Gastroesophageal sphincter (tissue), 4 donors: ENCODE measurements at places on chromosomes 2 and 18. TPM values are rescaled to one million over a fixed set of nuclear protein-coding genes. Genes with fewer than 3 reads are reported as not detected.
A peak's percentile ranks its signal among the peaks of the same experiment; 100 is the strongest.

DNA sequence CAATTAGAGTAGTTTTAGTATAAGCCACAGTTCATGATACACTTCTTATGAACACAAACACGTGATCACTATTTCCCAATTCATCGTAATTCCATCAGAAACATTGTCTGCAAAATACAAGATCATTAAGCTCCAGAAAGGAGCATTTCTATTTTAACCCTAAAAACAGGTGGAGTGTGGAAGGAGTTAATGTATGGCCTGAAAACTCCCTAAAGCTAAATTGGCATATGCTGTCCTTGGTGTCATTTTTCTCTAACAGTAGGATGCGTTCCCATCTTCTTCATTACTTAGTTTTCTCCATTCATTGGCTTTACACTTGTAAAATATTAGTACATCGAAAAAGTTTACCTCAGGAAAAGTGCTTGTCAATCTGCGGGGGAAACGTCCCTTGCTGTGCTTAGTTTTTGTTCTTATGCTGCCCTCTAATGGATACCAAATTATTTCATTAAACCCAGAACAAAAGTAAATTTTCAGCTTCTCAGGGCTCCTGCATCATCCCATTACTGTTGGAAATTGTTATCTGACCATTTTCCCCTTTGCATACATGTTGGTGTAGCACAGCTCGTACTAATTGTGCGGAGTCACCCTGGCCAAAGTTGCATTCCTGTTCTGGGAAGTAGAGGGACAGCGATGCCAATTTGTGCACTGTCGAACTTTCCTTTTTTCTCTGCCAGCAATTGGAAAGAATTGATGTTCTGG, 153.4 kb downstream of the GPD2 start:
- peak; percentile 62 for ATAC-seq

GRCh38 chr2:204135752-204136151, 199.2 kb downstream of the ICOS start:
- no peak for ATAC-seq

Gene OTOS
- not detected for total RNA-seq

- ATAC-seq, result no peak
These were observed 2.0 kb downstream of the LMAN2L start for GRCh38 chr2:96737831-96738230.

Gene VWA3B
- not detected for total RNA-seq

Gene COL4A4
- 5.3 TPM for total RNA-seq

DNA sequence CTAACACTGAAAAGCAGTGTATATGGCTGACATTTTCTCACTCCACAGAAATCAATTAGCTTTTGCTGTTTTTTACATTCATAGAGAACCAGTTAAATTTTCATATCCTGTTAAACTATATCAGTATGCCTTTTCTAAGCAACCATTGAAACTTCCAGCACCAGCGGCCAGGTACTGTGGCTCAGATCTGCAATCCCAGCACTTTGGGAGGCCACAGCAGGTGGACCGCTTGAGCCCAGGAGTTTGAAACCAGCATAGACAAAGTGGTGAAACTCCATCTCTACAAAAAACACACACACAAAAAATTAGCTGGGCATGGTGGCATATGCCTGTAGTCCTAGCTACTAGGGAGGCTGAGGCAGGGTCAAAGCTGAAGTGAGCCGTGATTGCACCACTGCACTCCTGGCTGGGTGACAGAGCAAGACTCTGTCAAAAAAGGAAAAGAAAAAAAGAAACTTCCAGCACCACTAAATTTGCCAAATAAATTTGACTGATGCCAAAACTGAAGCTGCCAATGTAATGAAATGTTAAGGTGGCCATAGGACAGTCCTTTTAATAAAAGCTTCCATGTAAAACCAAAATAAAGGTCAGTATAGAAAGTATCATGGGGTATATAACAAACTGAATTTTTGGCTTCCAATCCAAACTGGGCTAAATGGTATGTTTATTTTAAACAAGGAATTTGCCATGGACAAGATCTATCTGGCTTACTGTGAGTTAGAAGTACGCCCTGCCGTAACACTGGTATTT, 3.5 kb downstream of the SFT2D3 start:
- ATAC-seq, result no peak

Gene MRPL33
- 319 TPM for total RNA-seq

Gene GRB14
- 2.7 TPM for total RNA-seq

- peak; percentile 60 for ATAC-seq
These were observed 315.0 kb downstream of the PARD3B start for GRCh38 chr2:204860274-204860673.

GRCh38 chr2:115190459-115190858, 748.0 kb downstream of the DPP10 start:
- no peak for ATAC-seq

- no peak for ATAC-seq
These were observed 31.8 kb upstream of the MTCL1 start for GRCh38 chr18:8673256-8674209.

GRCh38 chr2:69452687-69453086, 15.5 kb upstream of the NFU1 start:
- ATAC-seq, result no peak

Gene SP100
- 87.0 TPM for total RNA-seq

- ATAC-seq, result no peak
These were observed 104.8 kb downstream of the TANC1 start for GRCh38 chr2:159073256-159073655.

- peak; percentile 61 for ATAC-seq
These were observed 161.2 kb upstream of the EPAS1 start for GRCh38 chr2:46135958-46136357.

DNA sequence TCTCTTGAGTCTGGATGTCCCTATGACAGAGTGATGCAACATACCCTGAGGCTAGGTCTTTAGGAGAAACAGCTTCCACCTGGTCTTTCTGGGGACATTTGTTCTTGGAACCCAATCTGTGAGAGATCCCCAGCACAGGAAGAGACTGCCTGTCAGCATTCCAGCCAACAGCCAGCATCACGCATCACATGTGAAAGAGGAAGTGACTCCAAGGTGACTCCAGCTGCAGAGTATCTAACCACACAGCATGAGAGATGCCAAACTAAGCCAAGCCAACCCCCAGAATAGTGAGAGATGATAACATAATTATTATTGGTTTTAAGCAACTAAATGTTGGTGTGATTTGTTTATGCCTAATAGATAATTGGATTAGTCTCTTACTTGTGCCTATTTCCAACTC, 35.7 kb downstream of the C18orf63 start:
- ATAC-seq, result peak; percentile 34

GRCh38 chr2:106953236-106953635, 67.3 kb upstream of the ST6GAL2 start:
- no peak for ATAC-seq

- ATAC-seq, result no peak
These were observed 41.9 kb downstream of the PRKD3 start for GRCh38 chr2:37282746-37283145.

Gene ARHGAP28
- total RNA-seq, result 0.47 TPM

GRCh38 chr2:201597397-201597796, 45.9 kb downstream of the TMEM237 start:
- ATAC-seq, result no peak

DNA sequence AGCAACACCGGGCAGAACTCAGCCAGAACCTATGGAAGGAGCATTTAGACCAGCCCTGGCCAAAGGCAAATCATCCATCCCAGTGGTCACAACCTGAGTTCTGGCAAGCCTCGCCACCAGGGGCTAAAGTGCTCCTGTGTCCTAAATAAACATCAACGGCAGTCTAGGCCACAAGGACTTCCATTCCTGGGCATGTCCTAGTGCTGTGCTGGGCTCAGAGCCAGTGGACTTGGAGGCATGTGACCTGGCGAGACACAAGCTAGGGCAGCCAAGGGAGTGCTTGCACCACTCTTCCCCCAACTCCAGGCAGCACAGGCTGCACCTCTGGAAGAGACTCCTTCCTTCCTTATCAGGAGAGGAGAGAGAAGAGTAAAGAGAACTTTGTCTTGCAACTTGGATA, 69.0 kb downstream of the ST6GAL2 start:
- peak; percentile 55 for ATAC-seq

Gene TRIM43
- not detected for total RNA-seq

GRCh38 chr18:13428319-13428718, 209.8 kb downstream of the LDLRAD4 start:
- no peak for ATAC-seq

DNA sequence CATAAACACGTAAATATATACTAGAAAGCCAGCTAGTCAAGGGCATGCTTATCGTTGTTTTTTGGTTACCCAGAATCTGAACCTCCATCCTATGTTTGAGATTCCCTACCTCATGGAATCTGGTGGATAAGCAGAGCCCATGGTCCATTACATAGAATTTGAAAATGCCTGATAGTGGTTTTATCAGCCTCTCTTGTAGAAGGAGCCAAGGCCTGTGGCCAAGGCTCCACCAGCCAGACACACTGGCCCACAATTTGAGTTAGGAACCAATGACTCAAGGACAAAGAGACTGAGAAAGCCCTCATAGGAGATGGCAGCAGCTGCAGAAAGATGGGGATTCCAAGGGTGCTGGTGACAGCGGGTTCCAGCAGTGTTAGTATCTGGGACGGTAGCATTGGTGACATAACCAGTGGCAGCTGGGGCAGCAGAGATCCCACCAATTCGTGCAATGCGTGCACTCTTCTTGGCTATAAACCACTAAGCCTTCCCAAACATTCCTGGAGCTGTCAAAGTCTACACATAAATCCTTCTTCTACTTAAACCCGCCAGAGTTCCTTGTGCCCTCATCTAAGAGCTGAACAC, 51.2 kb upstream of the RMDN2 start:
- ATAC-seq, result no peak

- peak; percentile 61 for ATAC-seq
These were observed 34.5 kb downstream of the RAB31 start for GRCh38 chr18:9742524-9743131.

- no peak for ATAC-seq
These were observed 79.2 kb upstream of the SETBP1 start for GRCh38 chr18:44601447-44601846.

DNA sequence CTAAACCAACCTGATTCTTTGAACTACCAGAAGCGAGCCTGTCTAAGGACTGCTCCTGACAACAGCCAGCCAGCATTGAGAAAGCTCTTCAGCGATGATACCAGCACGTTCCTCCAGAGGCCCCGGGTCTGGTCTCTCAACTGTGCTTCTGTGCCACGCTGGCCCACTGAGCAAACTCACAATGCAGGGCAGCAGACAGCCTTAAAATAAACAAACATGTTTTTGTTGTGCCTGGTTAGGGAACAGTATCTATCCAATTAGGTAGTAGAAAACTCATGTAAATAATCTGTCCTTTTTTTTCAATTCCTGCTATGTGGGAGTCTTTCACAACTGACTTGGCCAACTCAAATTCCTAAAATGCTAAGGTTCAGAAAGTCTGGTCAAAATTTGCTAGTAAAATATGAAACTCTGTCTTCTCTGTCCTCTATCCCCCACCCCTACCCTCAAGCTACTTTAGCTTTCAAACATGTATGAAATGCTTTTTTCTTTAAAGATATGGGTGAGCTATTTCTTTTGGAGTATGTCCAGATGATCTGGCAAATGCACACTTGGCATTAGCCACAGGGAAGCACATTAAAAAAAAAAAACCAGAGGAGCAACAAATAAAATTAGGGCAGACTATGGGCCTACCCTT, 21.4 kb upstream of the EML4 start:
- peak; percentile 48 for ATAC-seq

- ATAC-seq, result no peak
These were observed 145.0 kb downstream of the HRH4 start for GRCh38 chr18:24605444-24605843.
